ENCODE measurements at places on chromosomes 12 and 14.

GRCh38 chr12:115146453-115146852 is 462.5 kb upstream of the TBX3 start:
- no peak for DNase-seq

- no peak for DNase-seq
These were observed 71.5 kb upstream of the ARID2 start for GRCh38 chr12:45658020-45658419.

DNA sequence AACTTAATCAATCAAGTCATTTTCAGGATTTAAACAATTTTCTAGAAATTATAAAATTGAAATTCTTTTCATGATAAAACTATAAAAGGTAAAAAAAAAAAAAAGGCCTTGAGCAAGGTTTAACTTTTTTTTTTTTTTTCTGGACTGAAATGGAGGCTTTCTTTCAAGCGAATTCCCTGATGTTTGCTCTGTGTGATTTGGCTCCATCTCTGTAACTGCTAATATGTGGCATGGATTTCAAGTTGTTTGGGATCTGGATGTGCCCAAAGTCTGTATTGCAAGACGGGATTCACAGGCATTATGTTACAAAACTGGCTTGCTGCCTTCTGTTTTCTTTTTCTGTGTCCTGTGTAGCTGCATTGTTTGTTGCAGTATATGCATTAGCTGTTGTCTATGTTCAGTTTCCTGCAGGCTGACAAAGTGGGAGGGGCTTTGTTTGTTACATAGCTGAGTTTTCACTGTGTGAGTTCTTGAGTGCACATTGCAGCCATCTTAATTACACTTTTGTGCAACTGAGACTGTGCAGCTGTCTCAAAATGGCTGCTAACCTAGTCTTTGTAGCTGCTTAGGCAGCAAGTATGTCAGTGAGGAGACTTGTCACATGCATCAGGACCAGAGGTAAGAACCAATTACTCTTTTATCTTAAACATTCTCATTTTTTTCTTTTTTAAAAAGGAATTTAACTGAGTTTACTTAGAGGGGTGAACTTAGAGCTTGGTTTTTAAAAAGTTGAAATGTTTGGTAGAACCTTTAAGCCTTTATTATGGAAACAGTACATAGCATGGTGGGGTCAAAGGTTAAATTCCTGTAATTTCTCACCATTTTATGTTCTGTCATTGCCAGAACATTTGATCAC is 19.5 kb downstream of the ATF7IP start:
- peak; percentile 90 for DNase-seq

GRCh38 chr12:25719505-25719904 is 166.4 kb upstream of the LMNTD1 start:
- no peak for DNase-seq

GRCh38 chr14:38808734-38809455 is 294.1 kb downstream of the SEC23A start:
- DNase-seq, result no peak

DNA sequence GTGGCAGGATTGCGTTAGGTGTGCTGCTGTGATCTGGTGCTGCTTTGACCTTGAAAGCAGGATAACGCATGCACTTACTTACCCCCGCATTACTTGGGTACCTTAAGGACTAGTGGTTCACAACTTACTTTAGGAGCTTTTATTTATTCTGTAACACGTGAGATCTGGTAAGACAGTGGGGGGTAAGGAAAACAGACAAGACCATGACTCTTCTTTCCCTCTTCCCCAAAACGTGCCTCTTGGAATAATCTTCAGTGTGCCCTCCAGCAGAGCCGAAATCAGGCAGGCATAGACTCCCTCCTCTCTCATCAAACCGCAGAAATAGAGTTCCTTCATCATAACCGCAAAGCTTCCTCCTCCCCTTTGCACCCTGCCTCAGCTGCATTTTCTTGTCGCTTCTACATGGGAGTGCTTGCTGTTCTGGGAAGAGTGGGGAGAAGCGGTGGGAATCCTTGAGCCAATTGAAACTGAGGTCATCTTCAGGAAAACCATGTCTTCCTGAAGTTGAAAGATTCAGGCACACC is 43.4 kb downstream of the RAD52 start:
- no peak for DNase-seq

DNA sequence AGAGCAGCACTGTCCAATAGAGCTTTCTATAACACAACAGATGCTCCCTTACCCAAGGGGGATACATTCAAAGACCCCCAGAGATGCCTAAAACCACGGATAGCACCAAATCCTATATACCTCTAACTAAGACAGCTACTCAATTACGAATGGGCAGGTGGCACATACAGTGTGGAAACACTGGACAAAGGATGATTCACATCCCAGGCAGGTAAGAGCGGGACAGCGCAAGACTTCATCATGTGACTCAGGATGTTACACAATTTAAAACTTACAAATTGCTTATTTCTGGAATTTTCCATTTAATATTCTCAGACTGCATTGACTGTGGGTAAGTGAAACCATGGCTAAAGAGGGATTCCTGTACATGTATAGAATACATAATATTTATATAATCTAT is 5.5 kb upstream of the HCFC2 start:
- DNase-seq, result no peak

DNA sequence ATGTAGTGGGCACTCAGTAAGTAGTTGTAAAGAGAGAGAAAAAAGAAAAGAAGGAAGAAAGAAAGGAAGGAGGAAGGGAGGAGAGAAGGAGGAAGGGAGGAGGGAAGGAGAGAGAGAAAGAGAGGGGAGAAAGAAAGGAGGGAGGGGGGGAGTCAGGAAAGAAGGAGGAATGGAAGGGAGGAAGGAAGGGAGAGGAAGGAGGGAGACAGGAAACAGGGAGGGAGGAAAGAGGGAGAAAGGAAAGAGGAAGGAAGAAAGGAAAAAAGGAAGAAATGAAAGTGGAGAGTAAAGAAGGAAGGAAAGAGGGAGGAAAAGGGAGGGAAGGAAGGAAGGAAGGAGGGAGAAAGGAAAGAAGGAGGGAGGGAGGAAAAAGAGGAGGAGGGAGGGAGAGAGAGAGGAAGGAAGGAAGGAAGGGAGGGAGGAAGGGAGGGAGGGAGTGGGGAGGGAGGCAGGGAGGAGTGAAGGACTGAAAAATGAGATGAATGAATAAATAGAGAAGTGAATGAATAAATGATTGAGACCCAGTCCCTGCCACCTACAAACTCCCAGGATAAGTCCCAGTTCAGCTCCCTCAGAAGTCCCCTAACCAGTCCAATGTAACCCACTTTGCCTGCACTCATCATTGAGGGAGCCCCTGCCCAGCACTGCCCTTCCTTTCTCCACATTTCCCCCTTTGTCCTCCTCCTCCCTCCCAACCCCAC is 739.0 kb upstream of the TBX3 start:
- no peak for DNase-seq

DNA sequence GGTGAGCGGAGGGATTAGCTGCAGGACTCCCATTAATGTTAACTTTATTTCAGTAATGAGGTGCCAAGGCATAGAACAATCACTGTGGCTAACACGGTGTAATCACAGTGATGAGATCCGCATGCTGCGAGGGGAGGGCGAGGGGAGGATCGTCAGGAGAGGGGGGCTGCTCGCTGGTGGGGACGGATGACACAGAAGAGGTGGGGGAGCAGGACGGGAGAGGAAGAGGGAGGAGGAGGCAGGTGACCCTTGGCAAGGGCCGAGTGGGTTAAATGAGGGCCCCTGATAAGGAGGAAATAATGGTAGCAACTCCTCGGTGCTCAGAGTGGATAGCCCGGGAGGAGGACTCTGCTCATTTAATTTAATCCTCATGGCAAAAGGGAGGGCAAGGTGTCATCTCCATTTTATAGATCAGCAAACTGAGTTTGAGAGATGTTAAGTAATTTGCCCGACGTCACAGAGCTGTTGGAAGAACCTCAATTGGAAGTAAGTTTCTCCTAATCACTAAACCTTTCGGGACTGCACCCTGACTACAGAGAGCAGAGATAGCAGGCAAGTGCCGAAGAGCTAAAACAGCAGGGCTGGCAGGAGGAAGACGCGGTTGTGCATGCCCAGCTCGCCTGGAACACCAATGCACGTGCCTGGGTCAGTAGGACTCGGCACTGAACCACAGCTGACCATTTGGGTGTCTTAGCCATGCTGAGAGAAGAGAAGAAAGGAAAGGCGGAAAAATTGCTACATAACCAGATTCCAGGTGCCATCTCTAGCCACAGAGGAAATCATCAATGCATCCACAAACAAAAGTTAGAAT is 43.0 kb downstream of the SPRING1 start:
- no peak for DNase-seq

- DNase-seq, result peak; percentile 96
These were observed 39.6 kb downstream of the IQSEC3 start for GRCh38 chr12:106118-106591.

- no peak for DNase-seq
These were observed 319.5 kb upstream of the DIO3 start for GRCh38 chr14:101241807-101242278.

- no peak for DNase-seq
These were observed 174.1 kb upstream of the PLXNC1 start for GRCh38 chr12:93974252-93974651.

DNA sequence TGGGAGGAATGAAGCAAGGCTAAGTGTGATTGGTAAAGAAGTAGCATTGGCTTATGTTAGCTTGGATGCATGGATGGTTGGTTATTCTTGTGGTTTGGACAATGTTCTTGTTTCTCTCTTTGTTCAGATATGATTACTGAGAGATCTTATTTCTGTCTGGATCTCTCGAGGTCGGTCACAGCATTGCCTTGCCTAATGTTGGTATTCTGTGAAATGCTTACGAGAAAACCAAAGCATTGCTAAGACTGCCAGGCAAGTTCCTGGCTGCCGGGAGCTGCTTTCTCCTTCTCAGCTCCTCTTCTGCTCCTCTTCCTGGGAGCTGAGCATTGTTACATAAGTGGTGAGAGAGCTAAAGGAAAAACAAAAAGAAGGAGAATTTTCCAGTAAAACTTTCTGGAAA is 7.4 kb upstream of the RND1 start:
- DNase-seq, result no peak

DNA sequence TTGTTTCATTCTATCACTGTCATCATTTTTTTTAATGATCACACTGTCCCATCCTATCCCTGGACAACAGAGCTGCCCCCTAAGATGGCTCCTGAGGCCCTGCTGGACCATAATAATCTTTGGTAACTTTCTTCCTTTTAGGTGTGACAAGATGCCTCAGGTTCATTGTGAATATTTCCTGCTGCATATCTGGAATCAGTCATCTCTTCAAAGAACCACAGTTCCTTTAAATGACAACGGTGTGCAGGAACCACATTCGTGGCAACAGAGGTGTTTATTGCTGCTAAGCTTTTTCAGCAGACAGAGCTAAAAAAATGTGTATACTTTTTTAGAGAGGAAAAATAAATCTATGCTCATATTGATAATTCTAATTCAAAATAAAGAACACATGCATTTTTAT is 312.9 kb downstream of the MED13L start:
- no peak for DNase-seq

- no peak for DNase-seq
These were observed 166.9 kb upstream of the BTG1 start for GRCh38 chr12:92312463-92312964.

- DNase-seq, result no peak
These were observed 976.7 kb upstream of the TMEM132C start for GRCh38 chr12:127290251-127290650.

DNA sequence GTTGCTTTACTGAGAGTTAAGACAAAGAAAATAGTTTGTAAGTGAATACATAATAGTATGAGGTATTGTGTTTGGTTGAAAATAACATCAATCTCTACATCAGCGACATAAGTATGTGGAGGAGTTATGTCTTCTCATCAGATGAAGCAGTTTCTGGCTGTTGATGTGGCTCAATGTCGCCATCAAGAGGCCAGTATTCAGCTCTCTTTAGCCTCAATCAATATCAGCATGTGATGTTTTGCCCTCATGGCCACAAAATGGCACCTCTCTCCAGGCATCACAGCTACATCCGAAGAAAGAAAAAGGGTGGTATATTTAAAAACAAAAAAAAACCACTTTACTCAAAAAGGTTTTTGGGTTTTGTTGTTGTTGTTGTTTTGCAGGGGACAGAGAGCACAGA is 302.3 kb upstream of the TMEM132C start:
- no peak for DNase-seq

- DNase-seq, result no peak
These were observed 111.9 kb downstream of the CCDC60 start for GRCh38 chr12:119446459-119446858.

DNA sequence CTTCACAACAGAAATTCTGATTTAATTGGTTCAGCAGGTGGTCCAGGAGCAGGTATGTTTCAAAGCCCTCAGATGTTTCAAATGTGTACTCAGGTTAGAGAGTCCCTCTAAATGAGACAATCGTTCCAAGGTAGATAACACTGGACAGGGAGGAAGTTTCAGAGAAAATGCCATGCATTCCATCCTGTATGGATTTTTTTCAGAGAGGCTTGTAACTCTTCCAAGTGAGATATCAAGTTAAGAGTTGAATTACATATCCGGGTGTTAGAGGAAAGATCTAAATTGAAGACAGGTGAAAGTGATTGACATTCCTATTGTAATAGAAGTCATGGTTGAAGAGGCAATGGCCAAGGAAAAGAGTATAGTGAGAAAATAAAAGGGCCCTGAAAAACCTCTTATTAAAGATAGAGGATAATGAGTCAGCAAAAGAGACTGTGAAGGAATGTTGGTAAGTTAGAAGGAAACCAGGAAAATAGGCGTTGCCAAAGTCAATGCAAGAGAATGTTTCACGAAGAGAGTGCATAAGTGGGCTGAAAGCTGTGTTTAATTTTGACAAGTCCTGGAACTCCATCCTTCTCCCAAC is 105.8 kb downstream of the BMP4 start:
- DNase-seq, result no peak

GRCh38 chr14:100881211-100882025 is 22.1 kb downstream of the RTL1 start:
- DNase-seq, result no peak

GRCh38 chr12:58703866-58704265 is 216.4 kb downstream of the LRIG3 start:
- no peak for DNase-seq

DNA sequence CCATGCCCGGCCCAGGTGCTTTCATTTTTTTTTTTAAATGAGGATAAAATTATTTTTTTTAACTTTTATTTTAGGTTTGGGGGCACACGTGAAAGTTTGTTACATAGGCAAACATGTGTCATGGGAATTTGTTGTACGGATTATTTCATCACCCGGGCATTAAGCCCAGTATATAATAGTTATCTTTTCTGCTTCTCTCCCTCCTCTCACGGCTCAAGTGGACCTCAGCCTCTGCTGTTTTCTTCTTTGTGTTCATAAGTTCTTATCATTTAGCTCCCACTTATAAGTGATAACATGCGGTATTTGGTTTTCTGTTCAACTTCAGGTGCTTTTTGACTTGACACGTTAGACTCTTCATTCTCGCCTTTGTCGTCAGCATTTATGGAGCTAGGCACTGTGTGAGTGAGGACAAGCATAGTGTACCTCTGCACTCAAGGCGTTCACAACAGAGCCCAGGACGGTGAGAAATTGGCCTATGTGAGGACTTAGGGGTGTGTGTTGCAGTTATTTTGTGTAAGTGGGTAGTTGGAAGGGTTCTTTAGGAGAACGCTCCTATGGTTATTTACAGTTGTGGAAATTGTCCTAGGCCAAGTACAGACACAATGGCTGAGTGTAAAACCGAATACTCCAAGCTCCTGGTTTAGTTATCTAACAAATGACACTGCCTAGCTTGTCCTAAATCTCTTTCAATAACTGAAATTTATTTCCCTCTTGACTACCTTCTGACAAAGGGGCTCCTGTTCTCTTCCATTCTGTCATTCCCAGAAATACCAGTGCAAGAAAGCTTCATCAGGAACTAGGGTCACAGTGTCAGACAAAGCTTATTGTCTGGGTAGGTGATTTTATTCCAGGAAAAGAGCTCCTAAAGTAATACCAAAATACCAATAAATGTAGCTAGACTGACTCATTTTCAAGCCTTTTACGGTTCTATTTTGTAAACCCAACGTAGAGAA is 200.5 kb upstream of the PRICKLE1 start:
- DNase-seq, result no peak

All from RPMI8226 (cell line).